Stimulated activated CD4-positive, alpha-beta T cell treated with anti-CD3 and anti-CD28 coated beads, Interleukin-2, amount 100 ng/mL, for 24 hours (primary cell): ENCODE measurements at places on chromosomes 7 and 10.
A peak's percentile ranks its signal among the peaks of the same experiment; 100 is the strongest.

- no peak for DNase-seq
These were observed 4.0 kb downstream of the HDAC9 start for GRCh38 chr7:18499407-18500177.

- DNase-seq = no peak
These were observed 125.2 kb downstream of the SLC25A13 start for GRCh38 chr7:96196676-96197075.

GRCh38 chr10:30454744-30455510 is 20.9 kb downstream of the MAP3K8 start:
- DNase-seq = no peak

DNA sequence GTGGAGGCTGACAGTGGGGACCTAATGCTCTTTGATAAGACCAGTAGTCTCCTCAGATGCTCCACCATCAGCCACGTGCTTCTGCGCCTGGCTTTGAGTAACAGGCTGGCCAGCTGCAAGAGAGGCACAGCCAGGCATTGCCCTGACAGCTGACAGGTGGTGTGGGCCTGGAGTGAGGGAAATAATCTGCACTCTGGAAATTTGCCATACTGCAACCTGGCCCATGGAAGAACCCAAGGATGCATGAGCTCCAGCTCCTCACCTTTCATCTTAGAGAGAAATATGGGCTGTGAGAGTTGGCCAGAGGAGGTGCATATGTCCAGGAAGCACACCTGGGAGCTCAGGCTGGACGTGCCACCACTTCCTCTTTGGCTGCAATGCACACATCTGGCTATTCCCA is 118.9 kb downstream of the PLXDC2 start:
- no peak for DNase-seq

- no peak for DNase-seq
These were observed 63.0 kb downstream of the TAX1BP1 start for GRCh38 chr7:27802999-27803398.

DNA sequence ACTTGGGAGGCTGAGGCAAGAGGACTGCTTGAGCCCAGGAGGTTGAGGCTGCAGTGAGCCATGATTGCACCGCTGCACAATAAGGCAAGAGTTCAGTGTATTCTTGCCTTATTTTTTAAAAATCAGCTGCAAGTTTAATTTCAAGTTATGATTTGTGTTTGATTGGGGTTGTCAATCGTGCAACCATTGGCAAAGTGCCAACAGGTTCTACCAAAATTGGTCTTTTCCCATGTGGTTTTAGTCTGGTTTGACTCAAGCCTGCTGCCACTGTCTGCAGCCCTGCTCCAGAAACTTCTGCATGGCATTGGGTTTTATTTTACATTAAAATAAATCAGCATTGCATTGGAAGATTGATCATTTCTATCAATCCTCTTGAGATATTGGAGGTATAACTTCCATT is 72.7 kb downstream of the PTPRE start:
- no peak for DNase-seq

DNA sequence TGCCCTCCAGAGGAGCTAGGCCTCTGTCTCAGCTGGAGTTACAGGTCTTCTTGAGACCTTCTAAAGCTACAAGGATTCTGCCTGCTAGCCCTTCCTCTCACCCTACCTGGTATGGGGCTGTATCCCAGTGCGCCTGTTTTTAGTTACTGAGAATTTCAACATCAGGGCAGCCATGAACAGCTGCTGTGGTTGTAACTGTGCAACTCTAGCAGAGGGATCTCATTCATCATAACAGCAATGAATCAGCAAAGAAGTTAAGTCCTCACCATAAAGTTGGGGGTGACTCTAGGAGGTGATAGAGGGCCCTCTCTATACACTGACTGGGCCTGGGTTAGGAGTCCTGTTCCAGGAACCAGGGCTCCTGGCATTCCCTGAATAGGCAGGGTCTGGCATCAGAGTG is 14.0 kb upstream of the CDH23 start:
- DNase-seq = no peak

GRCh38 chr10:52514481-52514880 is 200.4 kb downstream of the DKK1 start:
- no peak for DNase-seq

DNA sequence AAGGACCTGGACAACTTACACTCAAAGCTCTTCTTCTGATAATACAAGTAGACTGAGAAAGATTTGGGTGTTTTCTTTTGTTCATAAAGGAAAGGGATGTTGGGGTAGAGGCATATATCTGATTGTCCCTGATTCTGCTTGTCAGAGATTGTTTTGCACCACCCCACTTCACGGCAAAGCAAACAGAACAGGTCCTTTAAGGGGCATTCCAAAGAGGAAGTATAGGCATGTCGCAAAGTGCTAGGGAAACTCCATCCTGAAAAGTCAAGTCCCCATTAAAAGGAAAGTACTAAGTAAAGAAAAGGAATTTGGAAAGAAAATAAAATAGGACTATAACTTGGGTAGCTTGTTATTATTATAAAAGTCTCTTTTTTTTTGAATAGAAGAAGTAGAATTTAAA is 233.0 kb downstream of the DNAJB9 start:
- no peak for DNase-seq

DNA sequence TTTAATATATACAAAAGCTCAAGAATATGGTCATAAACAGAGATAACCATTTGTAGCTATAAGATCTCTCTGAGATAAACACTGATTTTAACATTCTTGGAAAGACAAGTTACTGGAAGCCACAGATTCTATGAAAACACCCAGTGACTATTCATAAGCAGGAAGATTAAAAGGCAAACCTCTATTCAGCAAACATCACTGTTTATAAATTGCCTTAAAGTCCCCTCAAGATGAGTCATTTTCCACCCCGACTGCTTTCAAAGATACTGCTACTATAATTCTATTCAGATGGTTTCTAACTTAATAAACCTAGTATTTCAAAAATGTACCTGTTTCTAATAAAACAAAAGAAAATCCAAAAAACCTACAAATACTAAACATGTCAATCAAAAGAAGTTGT is 21.0 kb downstream of the TM9SF3 start:
- DNase-seq = no peak

DNA sequence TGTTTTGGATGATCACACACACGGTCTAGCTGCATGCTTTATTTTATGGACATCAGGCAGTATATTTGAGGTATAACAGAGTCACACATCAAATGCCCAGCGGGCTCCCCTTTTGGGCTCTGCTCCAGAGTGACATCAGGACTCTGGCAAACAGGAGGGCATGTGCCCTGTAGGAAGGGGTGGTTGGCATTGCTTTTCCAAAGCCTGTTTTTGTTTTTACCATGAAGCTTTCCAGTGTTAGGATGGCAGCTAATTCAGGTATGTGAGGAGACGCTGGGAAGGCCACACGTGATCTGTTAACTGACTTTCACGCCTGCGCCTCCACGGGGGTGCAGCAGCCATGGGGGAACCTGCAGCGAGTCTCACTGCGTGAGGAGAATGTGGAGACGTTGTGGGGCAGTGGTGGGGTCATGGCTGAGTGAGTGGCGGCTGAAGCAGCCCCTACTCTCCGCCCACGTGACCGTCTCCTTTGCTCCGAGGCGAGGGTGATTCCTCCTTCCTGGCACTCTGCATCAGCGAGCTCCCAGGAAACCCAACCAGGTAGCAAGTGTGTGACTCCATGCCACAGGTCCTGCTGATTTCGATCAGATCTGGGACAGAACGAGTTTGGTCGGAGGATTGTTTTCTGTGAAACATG is 117.7 kb downstream of the ANKRD61 start:
- DNase-seq = no peak

GRCh38 chr10:132932461-132933307 is 9.7 kb downstream of the CFAP46 start:
- DNase-seq = no peak

DNA sequence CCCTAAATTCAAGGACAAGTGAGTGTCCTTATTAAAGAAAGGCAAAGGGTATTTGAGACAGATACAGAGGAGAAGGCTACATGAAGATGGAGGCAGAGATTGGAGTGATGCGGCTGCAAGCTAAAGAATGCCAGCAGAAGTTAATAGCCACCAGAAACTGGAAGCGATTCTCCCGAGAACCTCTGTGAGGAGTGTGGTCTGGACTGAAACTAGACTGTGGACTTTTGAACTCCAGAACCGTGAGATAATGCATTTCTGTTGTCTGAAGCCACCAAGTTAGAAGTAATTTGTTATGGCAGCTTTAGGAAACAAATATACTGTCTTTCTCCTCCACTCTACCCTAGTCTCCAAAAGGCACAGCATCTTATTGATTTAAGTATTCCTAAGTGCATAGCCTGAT is 80.3 kb upstream of the CREB5 start:
- DNase-seq = no peak

GRCh38 chr7:150941351-150942000 is 36.6 kb downstream of the KCNH2 start:
- no peak for DNase-seq

- no peak for DNase-seq
These were observed 2.0 kb downstream of the VOPP1 start for GRCh38 chr7:55570218-55570873.

GRCh38 chr7:5539013-5539411 is 115.4 kb upstream of the TNRC18 start:
- DNase-seq = no peak

DNA sequence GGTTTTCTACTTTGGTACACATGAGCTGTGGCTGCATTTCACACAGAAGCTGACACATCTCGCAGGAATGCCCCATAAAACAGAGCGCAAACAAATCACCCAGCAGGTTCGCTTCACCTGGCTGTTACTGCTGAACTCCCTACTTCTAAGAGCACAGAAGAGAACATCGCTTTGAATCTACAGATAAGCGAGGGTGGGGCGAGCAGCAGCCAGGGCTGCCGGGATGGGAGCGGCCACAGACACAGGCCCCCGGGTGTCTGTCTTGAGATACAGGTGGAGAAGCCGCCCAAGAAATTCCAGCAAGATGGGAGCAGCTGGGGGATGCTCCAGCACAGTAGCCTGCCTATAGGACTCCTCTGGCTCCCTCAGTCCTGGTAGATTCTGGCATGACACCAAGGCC is 27.4 kb downstream of the OGDHL start:
- DNase-seq = no peak

GRCh38 chr7:1437155-1437880 is 22.0 kb downstream of the MICALL2 start:
- no peak for DNase-seq

GRCh38 chr7:110830778-110831177 is 260.1 kb upstream of the LRRN3 start:
- no peak for DNase-seq

GRCh38 chr10:37478381-37478780 is 353.0 kb downstream of the ANKRD30A start:
- no peak for DNase-seq

- no peak for DNase-seq
These were observed 16.2 kb upstream of the TES start for GRCh38 chr7:116194115-116194514.

- DNase-seq = no peak
These were observed 32.7 kb downstream of the CALML5 start for GRCh38 chr10:5466451-5467206.

- DNase-seq = no peak
These were observed 155.8 kb upstream of the CHST15 start for GRCh38 chr10:124249196-124249595.

- peak; percentile 68 for DNase-seq
These were observed 16.2 kb downstream of the HSPB1 start for GRCh38 chr7:76318488-76319353.

DNA sequence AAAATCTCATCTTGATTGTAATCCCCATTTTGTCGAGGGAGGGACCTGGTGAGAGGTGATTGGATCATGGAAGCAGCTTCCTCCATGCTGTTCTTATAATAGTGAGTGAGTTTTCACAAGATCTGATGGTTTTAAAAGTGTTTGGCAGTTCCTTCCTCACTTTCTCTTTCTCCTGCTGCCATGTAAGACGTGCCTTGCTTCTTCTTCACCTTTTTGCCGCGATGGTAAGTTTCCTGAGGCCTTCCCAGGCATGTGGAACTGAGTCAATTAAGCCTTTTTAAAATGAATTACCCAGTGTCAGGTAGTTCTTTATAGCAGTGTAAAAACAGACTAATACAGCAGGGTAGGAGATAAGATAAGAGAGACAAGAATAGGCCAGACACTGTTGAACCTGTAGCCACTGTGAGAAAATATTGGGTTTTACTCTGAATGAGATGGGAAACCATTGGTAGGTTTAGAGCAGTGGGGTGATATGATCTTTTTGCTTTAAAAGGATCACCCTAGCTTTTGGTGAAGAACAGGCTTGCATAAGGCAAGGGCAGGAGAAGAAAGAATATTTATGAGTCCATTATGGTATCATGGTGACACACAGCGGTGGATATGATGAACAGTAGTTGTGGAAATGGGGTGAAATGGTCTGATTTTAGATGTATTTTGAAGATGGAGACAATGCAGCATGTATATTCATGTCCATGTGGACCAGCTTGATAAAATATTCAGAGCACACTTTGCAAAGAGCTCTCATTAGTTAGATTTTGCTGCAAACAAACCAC is 11.5 kb downstream of the OR6B1 start:
- DNase-seq = no peak
